Lower leg skin (tissue), 4 donors: ENCODE measurements at places on chromosomes 2 and 18. TPM values are rescaled to one million over a fixed set of nuclear protein-coding genes. Genes with fewer than 3 reads are reported as not detected.

Gene MITD1
- 14.5 TPM for total RNA-seq

Gene SATB2
- total RNA-seq, result 3.7 TPM

DNA sequence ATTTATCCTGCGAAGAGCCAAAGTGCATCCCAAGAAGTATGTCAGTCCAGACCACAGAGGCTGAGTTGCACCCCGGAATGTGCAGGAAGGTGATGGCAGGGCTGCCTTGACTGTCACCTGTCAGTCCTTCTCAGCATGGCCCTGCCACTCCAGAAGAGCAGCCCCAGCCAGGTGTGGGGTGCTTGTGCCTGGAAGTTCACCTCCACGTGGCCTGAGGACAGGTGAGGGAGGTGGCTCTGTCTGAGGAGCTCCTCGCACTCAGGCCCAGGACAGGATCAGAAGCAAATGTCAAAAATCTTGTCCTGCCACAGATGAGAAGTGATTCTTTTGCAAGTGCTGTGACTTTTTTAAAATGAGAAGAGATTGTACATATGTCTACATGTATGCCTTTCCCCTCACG, 31.4 kb upstream of the B3GNT7 start:
- no peak for DNase-seq

DNA sequence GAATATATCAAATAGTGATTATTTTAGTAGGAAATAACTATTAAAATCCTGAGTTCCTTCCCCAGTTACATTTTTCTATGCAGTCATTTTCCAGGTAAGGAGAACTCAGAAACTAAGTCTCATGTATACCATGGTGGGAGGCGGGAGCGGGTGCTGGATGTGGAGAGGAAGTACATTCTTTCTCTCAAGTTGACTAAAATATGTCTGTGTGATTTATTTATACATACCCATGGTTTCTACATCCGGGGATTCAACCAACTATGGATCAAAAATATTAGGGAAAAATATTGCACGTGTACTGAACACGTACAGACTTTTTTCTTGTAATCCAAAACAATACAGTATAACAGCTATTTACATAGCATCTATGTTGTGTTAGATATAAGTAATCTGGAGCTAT, 6.8 kb downstream of the ZCCHC2 start:
- DNase-seq, result no peak

- no peak for DNase-seq
These were observed 123.3 kb downstream of the FHOD3 start for GRCh38 chr18:36420826-36421225.

DNA sequence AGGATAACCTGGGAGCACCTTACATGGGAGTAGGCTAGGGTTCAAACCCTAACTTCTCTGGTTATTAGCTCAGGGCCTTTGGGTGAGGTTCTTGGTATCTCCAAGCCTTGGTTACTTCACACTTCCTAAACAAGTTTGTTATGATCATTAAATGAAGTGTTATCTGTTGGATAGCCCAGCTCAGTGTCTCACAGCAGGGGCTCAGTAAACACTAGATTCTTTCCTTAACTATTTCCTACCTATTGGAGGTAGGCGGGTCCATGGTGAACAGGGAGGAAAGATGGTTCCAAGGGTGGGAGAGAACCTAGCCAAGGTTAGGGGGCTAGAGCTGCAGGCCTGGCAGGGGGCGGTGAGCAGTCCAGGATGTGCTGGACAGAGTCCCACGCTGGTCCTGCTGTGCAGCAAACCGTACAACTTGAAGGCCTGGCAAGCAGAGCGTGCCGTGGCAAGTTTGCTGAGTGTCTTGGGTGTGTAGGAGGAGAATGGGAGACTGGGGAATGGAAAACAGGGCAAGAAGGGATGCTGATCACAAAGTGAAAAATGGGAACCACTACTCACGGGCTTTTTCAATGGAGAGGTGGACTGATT, 259.1 kb downstream of the PRKCE start:
- no peak for DNase-seq
